ENCODE measurements at places on chromosomes 6 and 20. TPM values are rescaled to one million over a fixed set of nuclear protein-coding genes. Genes with fewer than 3 reads are reported as not detected.

- H3K4me3 ChIP-seq: no peak overlapping the region
- H3K4me1 ChIP-seq: no peaks in the 10 kb centered on the region
- H3K27me3 ChIP-seq: no peaks in the 10 kb centered on the region
- no peak overlapping the region for H3K27ac ChIP-seq
These were observed 443.4 kb upstream of the MMS22L start for GRCh38 chr6:97726378-97726777.

GRCh38 chr6:37049758-37050044 lies 44.2 kb downstream of the FGD2 start:
- DNase-seq: no peak
- no peaks in the 10 kb centered on the region for H3K36me3 ChIP-seq
- H3K4me1 ChIP-seq: peaks cover 51% of the 10 kb centered on the region
- no peak overlapping the region for H3K4me3 ChIP-seq

- H3K27me3 ChIP-seq: no peaks in the 10 kb centered on the region
- H3K4me1 ChIP-seq: no peaks in the 10 kb centered on the region
- DNase-seq: no peak
- H3K4me3 ChIP-seq: no peak overlapping the region
- H3K36me3 ChIP-seq: no peaks in the 10 kb centered on the region
- no peak overlapping the region for H3K27ac ChIP-seq
These were observed 63.0 kb downstream of the PLCB4 start for GRCh38 chr20:9131841-9132240.

DNA sequence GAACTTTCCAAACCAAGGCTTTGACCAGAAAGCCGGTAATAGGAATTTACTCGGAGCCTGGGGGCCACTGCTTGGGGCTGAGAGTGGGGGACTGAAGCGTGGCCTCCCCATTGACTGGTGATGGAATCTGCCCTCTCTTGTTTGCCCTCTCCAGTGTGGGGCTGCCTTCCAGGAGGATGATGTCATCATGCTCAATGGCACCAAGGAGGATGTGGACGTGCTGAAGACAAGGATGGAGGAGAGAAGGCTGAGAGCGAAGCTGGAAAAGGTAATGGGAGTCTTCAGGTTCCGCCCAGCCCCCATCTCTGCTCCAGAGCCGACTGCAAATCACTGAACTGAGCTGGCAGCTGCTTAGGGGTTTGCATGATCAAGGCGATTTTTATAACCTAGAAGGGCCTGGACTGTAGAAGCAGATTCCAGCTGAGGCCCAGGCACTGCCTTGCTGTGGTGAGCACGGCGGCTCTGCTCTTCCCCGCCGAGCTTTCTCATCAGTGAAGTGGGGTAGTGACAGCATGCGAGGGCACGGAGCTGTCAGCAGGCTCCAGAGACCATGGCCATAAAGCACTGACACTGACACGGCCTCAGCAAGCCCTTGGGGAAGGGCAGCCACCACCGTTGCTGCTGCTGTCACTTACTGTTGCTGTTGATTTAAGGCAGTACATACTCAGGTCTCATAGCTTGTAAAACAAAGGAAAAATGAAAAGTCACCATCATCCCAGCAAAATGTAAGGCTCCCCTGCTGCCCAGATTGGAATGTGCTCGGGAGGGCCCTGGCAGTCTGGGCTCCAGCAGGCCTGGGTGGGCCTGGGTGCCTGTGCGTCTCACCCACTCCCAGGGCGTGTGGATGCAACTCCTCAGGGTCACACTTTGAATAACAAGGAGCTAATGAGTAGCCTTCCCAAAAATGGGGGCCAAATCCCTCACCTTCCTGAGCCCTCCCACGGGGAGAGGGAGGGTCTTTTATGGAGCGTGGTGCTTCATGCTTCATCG lies 11.1 kb upstream of the FAM209A start:
- H3K36me3 ChIP-seq: peaks cover 65% of the 10 kb centered on the region
- H3K4me3 ChIP-seq: no peak overlapping the region
- DNase-seq: no peak
- no peaks in the 10 kb centered on the region for H3K4me1 ChIP-seq
- no peaks in the 10 kb centered on the region for H3K27me3 ChIP-seq

RAMACL gene
- 0.11 TPM for polyA plus RNA-seq

STMND1 gene
- not detected for polyA plus RNA-seq

RAET1E gene
- not detected for polyA plus RNA-seq

TUBB gene
- 148 TPM for polyA plus RNA-seq

SMOC2 gene
- not detected for polyA plus RNA-seq

KCNG1 gene
- not detected for polyA plus RNA-seq

SYCP2 gene
- polyA plus RNA-seq: 0.30 TPM
